ENCODE measurements at places on chromosomes 13 and 19.
A peak's percentile ranks its signal among the peaks of the same experiment; 100 is the strongest.

DNA sequence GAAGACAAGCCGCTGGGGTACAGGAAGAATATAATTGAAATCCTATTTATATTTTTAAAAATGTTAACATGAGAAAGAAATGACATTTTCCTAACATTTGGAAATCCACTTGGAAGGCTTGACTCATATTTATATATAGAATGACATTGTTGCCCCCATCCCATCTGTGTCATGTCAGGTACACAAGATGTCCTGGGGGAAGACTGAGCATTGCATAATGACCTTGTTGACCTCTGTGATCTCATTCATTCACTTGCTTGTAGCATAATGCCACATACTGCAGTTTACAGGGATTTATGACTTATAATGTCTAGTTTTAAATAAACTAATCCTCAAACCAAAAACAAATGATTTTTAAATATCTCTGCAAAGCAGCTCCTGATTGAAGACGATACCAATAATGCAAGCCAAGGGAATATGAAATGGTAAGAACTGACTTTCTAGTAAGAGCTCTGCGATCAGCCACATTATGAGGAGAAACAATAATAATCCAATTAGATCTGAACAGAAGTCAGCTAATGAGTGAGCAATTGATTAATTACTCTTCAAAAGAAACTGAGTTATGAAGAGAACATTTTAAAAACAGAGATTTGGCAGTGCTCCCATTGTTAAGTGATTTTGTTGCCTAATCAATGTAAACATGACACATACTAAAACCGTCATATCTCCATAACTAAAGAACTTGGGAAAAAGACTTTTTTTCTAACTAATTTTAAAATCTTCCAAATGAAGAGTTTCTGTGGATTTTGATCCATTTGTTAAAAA lies 21.2 kb upstream of the VWA8 start:
- DNase-seq = no peak

GRCh38 chr13:104357672-104358354 lies 1291.6 kb upstream of the SLC10A2 start:
- DNase-seq = no peak

DNA sequence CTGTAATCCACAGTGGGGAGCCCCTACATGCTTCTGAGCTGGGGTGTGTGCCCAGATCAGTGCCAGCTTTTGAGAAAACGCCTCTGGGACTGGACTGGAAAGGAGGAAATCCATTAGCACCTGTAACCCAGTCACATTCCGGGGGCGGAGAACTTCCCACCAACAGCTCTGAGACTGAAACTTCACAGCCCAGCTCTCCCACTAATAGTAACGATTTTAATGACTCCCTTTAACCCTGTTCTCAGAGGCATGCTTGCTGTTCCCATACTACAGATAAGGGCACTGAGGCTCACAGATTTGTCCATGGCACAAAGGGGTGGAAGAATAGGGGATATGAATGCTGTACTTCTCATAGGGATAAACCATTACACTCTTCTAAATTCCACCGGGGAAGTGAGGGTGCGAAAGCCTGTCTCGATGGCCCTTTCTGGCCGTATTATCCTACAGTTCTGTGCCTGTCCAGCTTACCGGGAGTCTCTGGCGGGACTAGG lies 851 bp downstream of the FBXO46 start:
- DNase-seq = no peak

GRCh38 chr13:26074706-26075105 lies 22.9 kb upstream of the SHISA2 start:
- DNase-seq = no peak

GRCh38 chr13:42880056-42880605 lies 98.7 kb downstream of the FAM216B start:
- DNase-seq = no peak

- DNase-seq = no peak
Observed at GRCh38 chr13:88345171-88345847, 674.1 kb downstream of the SLITRK5 start.

DNA sequence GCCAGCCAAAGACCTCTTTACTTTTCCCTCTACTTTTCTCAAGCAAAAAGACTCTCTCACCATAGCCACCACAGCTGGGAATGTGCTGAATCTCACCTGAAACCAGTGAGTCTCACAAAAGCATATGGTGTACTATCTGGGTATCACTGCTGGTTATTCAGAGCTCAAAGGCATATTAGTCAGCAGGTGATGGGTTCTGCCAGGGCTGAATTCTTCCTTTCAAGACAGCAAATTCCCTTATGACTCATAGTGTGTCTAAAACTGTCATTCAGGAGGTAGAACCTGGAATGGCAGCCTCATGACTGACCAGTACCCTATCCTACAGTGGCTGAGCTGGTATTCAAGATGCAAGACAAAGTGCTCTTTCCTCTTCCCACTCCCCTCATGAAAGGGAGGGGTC lies 2859.1 kb downstream of the PCDH9 start:
- no peak for DNase-seq

DNA sequence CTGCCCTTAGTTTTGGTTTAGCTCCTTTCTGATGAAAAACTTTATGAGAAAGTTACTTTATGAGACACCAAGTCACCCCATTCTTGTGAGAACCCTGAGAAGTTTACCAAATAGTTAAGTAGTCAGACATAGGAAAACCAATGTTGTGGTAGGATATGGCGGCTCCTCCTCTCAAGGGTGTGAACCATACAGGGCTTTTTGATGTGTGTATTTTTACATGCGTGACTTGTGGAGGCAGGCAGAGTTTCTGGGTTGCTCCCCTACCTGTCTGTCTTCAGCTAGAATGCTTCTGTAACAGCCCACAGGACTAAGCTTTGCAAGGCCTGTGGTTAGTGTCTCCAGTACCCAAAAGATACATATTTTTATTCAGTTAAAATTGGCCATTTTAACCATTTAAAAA lies 18.3 kb downstream of the UBAC2 start:
- no peak for DNase-seq

DNA sequence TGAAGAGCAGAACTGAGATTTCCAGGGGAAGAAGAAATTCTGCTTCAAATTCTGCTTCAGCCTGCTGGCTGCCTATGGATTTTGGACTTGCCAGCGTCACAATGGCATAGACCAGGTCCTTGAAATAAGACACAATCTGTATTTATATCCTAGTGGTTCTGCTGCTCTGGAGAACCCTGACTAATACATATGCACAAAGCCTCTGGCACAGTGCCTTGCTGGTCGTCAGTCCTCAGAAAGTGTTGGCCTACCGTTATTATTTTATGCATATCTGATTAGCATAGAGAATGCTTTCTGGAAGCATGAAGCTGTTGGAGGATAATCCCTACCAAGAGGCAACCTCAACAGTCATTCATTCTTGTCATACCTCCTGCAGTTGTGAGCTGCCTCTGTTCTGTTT lies 213.7 kb downstream of the B3GLCT start:
- no peak for DNase-seq

DNA sequence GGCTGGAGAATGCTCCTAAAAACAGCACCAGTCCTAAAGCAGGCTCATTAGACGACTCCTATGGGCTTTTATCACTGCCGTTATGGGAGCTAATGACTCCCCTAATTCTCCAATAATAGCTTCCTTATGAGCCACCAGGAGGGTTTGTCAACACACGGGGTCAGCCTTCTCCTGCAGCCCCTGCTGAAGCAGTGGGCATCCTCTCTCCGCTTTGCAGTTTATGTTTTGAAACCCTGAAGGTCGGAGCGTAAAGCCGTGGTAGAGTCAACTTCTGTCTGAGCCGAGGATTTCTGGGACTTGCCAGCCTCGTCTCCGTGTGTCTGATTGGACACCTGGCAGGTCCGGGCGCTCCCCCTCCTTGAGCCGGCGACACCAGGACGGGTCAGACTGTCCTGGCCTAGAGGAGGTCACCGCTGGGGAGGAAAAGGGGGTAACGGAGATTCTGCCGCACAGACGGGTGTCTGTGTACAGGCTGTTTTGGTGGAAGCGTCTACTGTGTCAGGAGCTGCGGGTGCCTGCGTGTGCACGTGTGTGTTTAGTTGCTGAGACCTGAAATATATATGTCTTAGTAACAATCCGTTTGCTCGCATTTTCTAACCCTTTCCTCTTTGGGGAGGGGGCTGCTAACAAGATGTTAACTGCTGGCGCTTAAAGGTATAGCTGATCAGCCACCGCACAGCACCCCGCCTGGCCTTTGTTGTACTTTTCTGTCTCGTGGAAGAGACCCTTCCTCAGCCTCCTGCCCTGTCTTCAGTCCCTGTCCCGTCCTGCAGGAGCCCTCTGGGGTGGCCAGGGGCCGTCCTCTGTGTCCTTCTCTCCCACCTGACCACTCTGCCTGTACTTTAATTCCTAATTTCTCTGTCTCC lies 1.9 kb downstream of the KDM4B start:
- DNase-seq = no peak

- no peak for DNase-seq
Observed at GRCh38 chr19:6744381-6745301, 5.2 kb downstream of the TRIP10 start.

GRCh38 chr13:109687559-109688448 lies 98.6 kb downstream of the IRS2 start:
- DNase-seq = no peak

DNA sequence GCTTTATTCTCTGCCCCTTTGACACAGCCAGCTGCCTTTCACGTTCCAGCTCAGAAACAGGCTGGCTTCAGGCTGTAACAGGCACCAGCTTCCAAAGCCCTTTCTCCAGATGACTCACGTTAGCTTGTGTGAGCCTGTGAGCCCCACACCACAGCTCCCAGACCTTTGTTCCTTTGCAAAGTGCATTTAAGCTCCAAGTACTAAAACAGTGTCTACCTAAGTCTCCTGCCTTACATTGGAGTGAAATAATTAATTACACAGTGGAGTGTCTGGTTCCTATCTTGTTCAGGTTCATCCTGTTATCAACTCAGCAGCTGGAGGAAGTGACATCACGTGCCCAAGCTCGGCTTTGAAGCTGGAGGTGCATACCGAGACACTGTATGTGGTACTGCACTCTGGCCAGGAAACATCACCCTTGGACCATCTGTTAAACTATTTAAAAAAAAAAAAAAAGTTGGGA lies 475.8 kb downstream of the FOXO1 start:
- peak; percentile 61 for DNase-seq

- DNase-seq = no peak
Observed at GRCh38 chr19:18194554-18195238, 1.7 kb downstream of the MPV17L2 start.

DNA sequence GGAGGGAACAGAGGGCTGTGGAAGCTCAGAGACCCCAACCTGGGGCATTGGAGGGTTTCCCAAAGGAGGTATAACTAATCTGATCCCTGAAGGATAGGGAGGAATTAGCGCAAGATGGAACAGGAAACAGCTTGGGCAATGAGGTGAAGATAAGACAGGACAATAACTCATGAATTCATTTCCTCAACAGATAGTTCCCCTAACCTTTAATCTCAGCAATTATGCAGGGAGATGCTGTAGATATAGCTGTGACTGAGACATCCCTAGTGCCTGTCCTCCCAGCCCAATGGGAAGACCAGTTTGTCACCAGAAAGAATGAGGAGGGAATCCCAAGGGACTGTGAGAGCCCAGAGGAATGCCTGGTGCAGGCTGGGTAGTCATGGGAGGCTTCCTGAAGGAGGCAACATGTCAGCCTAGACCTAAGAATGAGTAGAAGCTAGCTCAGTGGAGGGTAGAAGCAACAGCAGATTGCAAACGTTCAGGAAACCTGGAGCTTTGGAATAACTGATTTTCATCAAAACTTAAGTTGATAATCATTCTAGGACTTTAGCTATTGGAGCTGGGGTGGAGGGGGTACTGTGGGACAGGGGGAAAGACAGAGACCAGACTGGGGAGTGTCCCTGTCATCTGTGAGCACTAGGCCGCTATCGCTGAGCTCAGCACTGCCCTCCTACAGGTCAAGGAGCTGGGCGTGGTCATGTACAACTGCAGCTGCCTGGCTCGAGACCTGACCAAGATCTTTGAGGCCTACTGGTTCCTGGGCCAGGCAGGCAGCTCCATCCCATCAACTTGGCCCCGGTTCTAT lies 18.8 kb downstream of the HIPK4 start:
- no peak for DNase-seq

- no peak for DNase-seq
Observed at GRCh38 chr19:46887240-46887782, 26.5 kb downstream of the ARHGAP35 start.

GRCh38 chr13:110346661-110347067 lies 39.6 kb downstream of the COL4A2 start:
- DNase-seq = no peak

DNA sequence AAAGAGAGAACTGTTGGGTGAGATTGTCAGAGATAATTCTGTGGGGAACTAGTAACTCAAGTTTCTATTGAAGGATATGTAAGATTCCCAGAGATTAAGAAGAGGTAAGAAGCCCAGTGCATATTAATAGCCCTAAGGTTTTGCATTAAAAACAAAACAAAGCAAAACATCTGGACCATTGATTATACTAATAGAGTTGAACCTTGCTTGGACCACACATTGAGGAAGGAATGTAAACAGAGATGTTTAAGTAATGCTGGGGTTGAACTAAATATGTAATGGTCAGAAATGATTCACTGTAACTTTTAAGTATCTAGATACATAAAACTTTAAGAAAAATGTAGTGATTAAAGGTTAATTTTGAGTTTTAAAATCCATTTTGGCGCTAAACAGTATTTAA lies 1770.0 kb downstream of the PCDH9 start:
- DNase-seq = no peak

- no peak for DNase-seq
Observed at GRCh38 chr19:49637821-49638738, 1.9 kb downstream of the RRAS start.

DNA sequence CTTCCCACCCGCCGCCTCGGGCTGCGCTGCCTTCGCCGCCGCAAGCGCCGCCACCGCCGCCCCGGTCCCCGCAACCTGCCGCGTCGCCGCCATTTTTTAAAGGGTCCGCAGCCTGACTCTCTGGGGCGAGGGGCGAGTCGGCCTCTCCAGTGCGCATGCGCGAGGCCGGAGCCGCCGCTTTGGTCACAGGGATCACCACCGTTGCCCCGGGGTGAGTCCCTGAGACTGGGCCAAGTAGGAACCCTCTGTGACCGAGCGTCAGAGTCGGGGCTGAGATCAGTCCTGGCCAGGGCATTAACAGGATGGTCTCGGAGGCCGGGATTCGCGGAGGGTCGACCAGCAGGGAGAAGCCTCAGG lies 42.6 kb downstream of the ZNF146 start:
- no peak for DNase-seq

DNA sequence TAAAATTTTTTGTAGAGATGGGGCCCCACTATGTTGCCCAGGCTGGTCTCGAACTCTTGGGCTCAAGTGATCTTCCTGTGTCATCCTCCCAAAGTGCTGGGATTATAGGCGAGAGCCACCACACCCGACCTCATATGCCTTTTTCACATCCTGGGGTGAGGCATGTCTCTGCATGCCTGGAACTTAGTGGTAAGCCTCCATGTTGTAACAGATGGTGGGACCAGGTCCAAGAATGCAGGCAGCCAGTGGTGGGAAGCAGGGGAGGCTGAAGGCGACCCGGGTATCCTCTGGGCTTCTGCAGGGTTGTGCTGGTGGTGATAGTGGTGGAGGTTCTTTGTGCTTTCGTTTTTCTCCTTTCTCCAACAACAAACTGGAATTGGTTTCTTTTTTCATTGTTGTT lies 30.1 kb upstream of the CCDC124 start:
- no peak for DNase-seq

DNA sequence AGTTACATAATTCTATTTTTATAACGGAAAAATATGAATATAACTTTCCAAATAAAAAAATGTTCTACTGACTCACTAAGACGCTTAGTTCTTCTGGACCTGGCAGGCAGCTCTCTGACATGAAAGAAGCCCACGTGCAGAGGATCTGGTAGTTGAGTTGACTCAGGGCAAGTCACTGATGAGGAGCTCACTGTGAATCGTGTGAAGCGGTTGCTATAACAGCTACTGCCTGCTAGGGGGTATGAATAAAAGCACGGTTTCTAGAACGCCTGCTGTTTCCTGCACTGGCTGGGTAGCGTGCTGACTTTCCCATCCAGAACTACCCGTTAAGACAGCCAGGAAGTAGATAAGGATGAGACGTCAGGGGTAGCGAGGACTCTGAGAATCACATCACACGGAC lies 54.7 kb upstream of the WASF3 start:
- DNase-seq = no peak
